ENCODE measurements at places on chromosomes 1 and 21. TPM values are rescaled to one million over a fixed set of nuclear protein-coding genes. Genes with fewer than 3 reads are reported as not detected.

GRCh38 chr1:75165264-75165663 lies 31.1 kb downstream of the LHX8 start:
- no peak for ATAC-seq

DNA sequence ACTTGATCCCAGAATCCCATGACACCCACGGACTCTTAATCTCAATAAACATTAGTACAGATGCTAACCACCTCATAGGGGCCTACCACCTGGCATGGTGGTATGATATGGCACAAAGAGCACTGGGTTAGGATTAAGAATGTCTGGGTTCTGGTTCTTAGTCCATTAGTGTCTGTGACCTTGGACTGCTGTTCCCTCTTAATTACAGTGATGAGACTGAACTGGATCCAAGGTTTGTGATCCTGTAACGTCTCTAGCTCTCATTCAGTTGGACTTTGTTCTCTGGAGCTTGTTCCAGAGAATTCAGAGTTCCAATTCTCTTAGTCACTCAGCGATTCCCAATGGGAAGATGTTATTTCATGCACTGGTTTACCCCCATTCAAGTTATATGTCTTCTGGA lies 23.6 kb upstream of the PIGC start:
- no peak for ATAC-seq

GRCh38 chr1:116497656-116498055 lies 73.2 kb downstream of the CD58 start:
- ATAC-seq, result peak; percentile 33

DNA sequence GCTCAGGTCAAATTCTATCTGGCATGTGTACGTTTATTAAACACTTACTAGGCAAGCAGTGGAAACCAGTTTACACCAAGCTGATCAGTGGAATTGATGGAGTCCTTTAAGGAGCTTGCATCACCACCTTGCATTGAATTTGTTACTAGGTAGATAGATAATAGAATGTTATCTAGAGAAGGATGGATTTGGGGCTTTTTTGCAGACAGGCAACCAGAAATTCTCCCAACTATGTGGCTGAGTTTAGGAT lies 44.9 kb downstream of the HHAT start:
- ATAC-seq, result no peak

DNA sequence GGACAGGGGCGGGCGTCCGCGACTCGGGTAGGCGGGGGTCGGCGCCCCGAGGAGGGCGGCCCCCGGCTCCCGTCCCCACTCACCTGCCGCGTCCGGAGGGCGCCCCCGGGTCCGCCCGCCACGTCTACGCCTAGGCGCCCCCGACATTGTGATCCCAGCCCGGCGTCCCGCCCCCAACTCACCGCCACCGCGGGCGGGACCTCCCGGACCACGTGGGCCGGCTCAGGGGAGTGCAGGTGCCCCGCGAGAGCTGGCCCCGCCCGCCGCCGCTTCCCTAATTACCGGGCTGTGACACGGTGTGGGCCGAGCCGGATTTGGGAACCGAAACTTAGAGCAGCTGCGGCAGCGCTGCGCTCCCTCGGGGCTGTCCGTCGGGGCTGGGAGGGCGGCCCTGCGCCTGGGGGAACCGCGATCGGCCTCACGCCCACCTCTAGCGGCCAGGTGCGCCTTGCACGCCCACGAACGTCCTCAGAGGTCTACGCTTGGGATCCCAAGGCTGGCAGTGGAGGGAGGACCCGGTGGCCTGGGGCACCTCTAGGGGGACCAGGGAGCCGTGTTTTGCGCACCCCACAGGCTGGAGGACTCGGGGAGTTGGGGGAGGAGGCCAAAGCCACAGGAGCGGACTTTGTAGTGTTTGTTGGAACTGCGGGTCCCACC lies 521 bp upstream of the NADK start:
- peak; percentile 25 for ATAC-seq

DNA sequence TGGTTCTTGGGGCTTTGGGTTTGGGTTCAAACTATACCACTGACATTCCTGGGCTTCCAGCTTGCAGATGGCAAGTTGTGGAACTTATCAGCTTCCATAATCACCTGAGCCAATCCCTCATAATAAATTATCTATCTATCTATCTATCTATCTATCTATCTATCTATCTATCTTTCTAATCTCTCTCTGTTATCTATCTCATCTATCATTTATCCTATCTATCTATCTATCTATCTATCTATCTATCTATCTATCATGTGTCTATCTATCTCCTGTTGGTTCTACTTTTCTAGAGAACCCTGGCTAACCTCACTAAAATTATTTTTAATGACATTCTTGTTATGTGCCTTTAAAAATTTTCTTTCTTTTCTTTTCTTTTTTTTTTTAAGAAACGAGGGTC lies 35.8 kb upstream of the AKT3 start:
- ATAC-seq, result no peak

The CD5L gene
- not detected for total RNA-seq

The BTG3 gene
- total RNA-seq, result 34.9 TPM
